Occipital lobe (tissue), 3 donors: ENCODE measurements at places on chromosomes 13 and 19. TPM values are rescaled to one million over a fixed set of nuclear protein-coding genes. Genes with fewer than 3 reads are reported as not detected.

DNA sequence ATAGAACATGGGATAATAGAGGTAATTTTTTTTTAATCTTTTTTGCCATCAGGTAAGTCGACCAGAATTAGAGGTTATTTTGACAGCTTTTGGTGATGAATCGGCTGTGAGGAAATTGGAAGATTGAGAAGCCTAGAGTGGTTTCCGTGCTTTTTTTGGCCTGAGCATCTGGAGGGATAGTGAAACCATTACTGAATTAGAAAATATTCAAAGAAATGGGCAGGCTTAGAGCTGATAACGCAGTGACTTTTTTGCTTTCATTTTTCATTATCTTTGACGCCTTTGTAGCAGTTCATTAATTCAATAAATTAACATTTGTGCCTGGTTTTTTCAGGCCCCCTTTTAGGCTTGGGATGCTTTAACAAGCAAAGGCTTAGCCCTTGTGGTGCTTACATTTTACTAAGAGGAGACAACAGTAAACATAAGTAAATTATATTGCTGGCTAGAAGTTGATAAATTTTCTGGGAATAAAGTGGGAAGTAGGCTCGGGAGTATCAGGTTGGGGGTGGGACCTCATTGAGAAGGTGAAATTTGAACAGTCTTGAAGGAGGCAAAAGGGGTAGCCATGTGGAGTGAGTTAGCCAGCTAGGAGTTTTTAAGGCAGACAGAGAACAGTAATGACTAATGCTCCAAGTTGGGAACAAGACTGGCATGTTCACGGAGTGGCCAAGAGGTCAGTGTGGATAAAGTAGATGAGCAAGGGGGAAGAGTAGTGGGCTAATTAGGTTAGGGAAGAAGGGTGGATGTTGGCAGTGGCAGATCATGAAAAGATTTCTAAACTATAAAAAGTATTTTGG, 36.5 kb downstream of the GTF2F2 start:
- no peak for DNase-seq

Gene SULT2B1
- not detected for total RNA-seq

Gene DNAJC15
- 18.1 TPM for total RNA-seq

GRCh38 chr13:39877134-39877533, 221.7 kb downstream of the COG6 start:
- DNase-seq: no peak

GRCh38 chr19:11058246-11059030, 30.8 kb upstream of the LDLR start:
- DNase-seq: no peak

Gene ZNF667
- total RNA-seq: 24.5 TPM

GRCh38 chr19:29858621-29859020, 46.8 kb downstream of the CCNE1 start:
- no peak for DNase-seq

GRCh38 chr13:67437244-67437643, 207.1 kb upstream of the PCDH9 start:
- DNase-seq: no peak

Gene ZNF468
- total RNA-seq: 38.5 TPM

- DNase-seq: no peak
Observed at GRCh38 chr13:45823583-45823982, 28.0 kb downstream of the SIAH3 start.
